ENCODE measurements at places on chromosomes 12 and 14. TPM values are rescaled to one million over a fixed set of nuclear protein-coding genes. Genes with fewer than 3 reads are reported as not detected.

The HOXC6 gene
- 0.27 TPM for total RNA-seq

The GIT2 gene
- 40.7 TPM for total RNA-seq

The PTPN21 gene
- total RNA-seq, result 42.1 TPM

The PDZRN4 gene
- 0.11 TPM for total RNA-seq

The MYH6 gene
- total RNA-seq, result 0.04 TPM

The CAPZA3 gene
- 0.36 TPM for total RNA-seq

The RBP5 gene
- total RNA-seq, result 5.8 TPM

The GDF3 gene
- total RNA-seq, result not detected

The PMEL gene
- total RNA-seq, result 6.3 TPM

The LRP1 gene
- total RNA-seq, result 95.7 TPM

The KRT85 gene
- total RNA-seq, result not detected

The PRH2 gene
- total RNA-seq, result not detected

All from progenitor cell of endocrine pancreas (in vitro differentiated cells).